ENCODE measurements at places on chromosomes 16 and 17.

GRCh38 chr17:77475016-77475976 lies 334.5 kb downstream of the SEC14L1 start:
- H3K4me1 ChIP-seq = no peaks in the 10 kb centered on the region
- DNase-seq = no peak
- no peak overlapping the region for H3K4me3 ChIP-seq
- no peaks in the 10 kb centered on the region for H3K36me3 ChIP-seq
- no peak overlapping the region for H3K27ac ChIP-seq
- no peaks in the 10 kb centered on the region for H3K27me3 ChIP-seq

- H3K36me3 ChIP-seq = no peaks in the 10 kb centered on the region
- no peak overlapping the region for H3K27ac ChIP-seq
These were observed 19.2 kb downstream of the CIITA start for GRCh38 chr16:10896165-10896564.

DNA sequence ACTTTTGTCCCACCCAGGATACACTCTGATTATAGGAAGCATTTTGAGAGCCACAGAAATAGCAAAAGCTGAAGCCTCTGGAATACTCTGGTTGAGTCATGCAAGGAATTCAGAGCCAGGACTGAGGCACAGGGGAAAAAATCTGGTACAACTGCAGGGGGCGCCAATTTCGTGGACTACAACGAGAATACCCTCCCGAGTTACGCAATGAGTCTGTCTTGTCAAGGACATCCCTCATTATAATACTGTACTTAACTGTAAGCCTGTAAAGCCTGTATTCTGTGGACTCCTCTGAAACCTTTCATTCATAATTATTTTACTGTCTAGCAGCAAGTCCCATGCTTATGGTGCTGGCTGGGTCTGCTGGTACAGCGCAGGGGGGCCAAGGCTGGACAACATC lies 7.8 kb downstream of the HOXB1 start:
- no peak overlapping the region for H3K4me3 ChIP-seq
- H3K27me3 ChIP-seq = no peaks in the 10 kb centered on the region
- H3K27ac ChIP-seq = no peak overlapping the region
- DNase-seq = no peak
- no peaks in the 10 kb centered on the region for H3K36me3 ChIP-seq

DNA sequence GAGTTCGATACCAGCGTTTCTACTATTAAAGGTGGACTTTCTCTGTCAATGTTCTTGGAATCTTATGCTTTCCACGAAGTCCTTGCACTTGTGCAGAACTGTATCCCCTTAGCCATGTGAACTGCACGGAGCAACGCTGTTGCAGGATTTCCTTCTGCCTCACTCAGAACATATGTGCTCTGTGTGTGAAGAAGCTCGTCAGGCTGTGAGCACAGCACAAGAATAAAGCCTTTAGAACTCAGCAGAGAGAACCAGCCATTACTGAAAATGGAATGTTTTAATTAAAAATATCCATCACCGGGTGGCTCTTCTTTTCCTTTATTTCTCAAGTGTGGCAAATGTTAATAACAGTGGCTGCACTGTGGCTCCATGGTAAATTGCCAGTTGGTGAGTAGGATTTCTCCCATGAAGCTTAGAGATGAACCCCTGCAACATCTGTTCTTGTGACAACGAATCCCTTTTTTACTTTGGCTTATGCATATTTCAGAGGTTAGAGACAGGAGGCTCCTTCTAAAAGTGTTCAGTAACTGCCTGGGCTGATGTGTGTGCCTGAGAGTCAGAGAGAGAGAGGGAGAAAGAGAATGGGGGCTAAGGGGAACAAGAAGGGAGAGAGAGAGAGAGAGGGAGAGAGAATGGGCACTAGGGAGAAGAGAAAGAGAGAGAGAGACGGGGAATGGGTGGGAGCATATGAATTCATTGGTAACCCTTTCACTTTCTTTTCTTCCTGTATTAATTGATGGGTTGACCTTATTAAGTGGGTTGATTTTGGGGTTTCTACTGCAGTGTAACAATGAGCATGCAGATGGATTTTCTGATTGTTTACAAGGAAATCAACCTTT lies 50.0 kb downstream of the RPTOR start:
- peaks cover 6% of the 10 kb centered on the region for H3K4me1 ChIP-seq
- DNase-seq = no peak
- H3K36me3 ChIP-seq = no peaks in the 10 kb centered on the region
- H3K27ac ChIP-seq = no peak overlapping the region
- H3K4me3 ChIP-seq = no peak overlapping the region
- no peaks in the 10 kb centered on the region for H3K27me3 ChIP-seq

GRCh38 chr16:30731411-30731810 lies 16.8 kb upstream of the PHKG2 start:
- no peak overlapping the region for H3K4me3 ChIP-seq
- H3K27me3 ChIP-seq = no peaks in the 10 kb centered on the region
- no peaks in the 10 kb centered on the region for H3K4me1 ChIP-seq

- no peaks in the 10 kb centered on the region for H3K4me1 ChIP-seq
- H3K27ac ChIP-seq = no peak overlapping the region
- DNase-seq = no peak
- no peak overlapping the region for H3K4me3 ChIP-seq
- H3K36me3 ChIP-seq = no peaks in the 10 kb centered on the region
These were observed 12.3 kb upstream of the SPN start for GRCh38 chr16:29650771-29651170.

All from right atrium auricular region (tissue), 2 donors.